ENCODE measurements at places on chromosomes 7 and 10.

GRCh38 chr10:30028006-30028737, 31.2 kb downstream of the JCAD start:
- peaks cover 54% of the 10 kb centered on the region for H3K4me1 ChIP-seq
- H3K27ac ChIP-seq = peak overlapping the region; percentile 92
- H3K4me3 ChIP-seq = peak overlapping the region; percentile 65
- DNase-seq = peak; percentile 47
- peaks cover 45% of the 10 kb centered on the region for H3K27me3 ChIP-seq
- H3K36me3 ChIP-seq = peaks cover 10% of the 10 kb centered on the region

GRCh38 chr7:28149291-28150101, 31.1 kb downstream of the JAZF1 start:
- H3K27ac ChIP-seq = no peak overlapping the region
- H3K4me3 ChIP-seq = no peak overlapping the region
- H3K36me3 ChIP-seq = no peaks in the 10 kb centered on the region
- H3K27me3 ChIP-seq = no peaks in the 10 kb centered on the region
- H3K4me1 ChIP-seq = peaks cover 25% of the 10 kb centered on the region
- DNase-seq = no peak

GRCh38 chr7:84088802-84089201, 105.8 kb downstream of the SEMA3A start:
- peaks cover 5% of the 10 kb centered on the region for H3K36me3 ChIP-seq
- peaks cover 33% of the 10 kb centered on the region for H3K4me1 ChIP-seq
- H3K4me3 ChIP-seq = no peak overlapping the region
- no peak for DNase-seq

DNA sequence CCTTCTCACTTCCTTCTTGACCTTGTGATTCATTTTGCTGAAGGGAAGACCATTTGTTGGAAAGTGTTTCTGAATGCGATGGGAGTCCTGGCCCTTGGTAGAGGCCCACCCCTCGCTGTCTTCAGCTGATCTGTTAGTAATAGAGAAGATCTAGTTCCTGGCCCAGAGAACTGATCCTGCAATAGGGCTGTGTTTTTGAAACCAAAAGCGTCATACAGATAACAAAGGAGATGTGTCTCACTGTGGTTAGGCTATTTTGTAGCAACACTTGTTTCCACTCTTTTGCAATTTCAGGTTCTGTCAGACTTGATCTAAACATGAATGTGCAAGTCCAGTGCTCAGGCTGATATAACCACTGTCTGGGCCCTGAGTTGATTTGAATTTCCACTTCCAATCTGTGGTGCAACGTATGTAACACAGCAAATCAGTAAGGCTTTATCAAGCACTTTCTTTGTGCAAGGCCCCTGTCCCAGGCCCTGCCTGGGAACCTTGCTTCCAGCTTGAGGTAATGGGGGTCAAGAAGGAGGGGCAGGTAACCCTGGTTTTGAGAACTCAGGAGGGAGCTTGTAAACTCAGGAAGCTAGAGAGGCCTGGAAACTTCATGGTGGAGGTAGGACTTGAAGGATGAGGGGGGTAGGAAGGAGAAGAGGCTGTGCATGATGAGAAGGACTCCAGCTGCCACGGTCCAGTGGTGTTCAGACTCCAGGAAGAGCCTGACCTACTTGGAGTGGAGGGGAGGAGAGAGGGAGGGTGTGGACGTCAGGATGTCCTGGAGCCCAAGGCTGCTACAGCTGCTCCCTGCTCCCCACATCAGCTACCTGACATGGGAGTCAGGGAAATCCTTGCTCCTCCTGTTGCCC, 42.2 kb upstream of the SRGN start:
- H3K27ac ChIP-seq = peak overlapping the region; percentile 95
- H3K36me3 ChIP-seq = peaks cover 2% of the 10 kb centered on the region
- peaks cover 44% of the 10 kb centered on the region for H3K4me1 ChIP-seq
- peak; percentile 41 for DNase-seq

DNA sequence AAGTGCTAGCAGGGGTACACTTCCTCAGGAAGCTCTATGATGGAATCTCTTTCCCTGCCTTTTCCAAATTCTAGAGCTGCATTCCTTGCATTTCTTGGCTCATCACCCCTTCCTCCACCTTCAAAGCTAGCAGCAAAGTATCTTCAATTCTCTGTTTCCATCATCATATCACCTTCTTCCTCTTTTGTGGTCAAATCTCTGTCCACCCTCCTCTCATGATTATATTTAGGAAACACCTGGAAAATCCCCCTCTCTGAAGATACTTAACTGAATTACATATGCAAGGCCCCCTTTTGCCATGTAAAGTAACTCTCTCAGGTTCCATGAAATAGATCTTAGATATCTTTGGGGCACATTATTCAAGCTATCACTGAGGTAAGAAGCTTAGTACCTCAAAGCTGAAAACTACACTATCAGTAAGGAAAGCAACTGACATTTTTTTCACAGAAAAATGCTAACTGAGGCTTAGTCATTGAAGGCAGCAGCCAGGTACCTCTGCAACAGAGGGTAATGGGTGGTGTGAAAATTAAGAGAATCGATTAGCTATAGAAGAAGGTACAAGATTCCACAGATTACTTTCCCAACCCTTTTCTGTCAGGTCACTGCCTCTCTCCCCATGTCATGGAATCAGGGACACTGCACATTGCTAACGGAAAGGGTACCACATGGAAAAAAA, 197.3 kb downstream of the MACC1 start:
- no peak overlapping the region for H3K27ac ChIP-seq
- no peak overlapping the region for H3K4me3 ChIP-seq
- H3K4me1 ChIP-seq = no peaks in the 10 kb centered on the region
- DNase-seq = no peak
- H3K27me3 ChIP-seq = no peaks in the 10 kb centered on the region

GRCh38 chr7:105989686-105990085, 26.6 kb downstream of the CDHR3 start:
- no peak overlapping the region for H3K27ac ChIP-seq
- DNase-seq = no peak
- H3K27me3 ChIP-seq = peaks cover 25% of the 10 kb centered on the region
- no peaks in the 10 kb centered on the region for H3K36me3 ChIP-seq
- no peak overlapping the region for H3K4me3 ChIP-seq

DNA sequence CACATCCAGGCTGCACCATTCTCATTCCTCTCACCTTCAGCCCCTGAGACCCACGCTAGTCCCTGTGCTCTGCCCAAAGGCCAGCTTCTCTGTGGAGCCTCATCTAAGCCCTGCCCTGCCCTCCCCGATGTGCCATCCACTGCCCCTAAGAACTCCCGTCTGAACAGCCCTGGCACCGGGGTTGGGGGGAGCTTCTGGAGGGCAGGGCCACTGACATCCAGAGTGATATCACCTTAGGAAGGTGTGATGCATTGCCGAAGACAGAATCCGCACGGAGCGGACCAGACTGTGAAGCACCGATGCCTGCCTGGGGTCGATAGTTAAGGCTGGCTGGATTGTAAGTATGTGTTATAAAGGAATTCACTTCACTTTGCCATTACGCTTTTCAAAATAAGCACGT, 511.0 kb downstream of the PTPRN2 start:
- H3K27me3 ChIP-seq = no peaks in the 10 kb centered on the region
- no peak overlapping the region for H3K4me3 ChIP-seq
- H3K36me3 ChIP-seq = no peaks in the 10 kb centered on the region
- no peak overlapping the region for H3K27ac ChIP-seq

DNA sequence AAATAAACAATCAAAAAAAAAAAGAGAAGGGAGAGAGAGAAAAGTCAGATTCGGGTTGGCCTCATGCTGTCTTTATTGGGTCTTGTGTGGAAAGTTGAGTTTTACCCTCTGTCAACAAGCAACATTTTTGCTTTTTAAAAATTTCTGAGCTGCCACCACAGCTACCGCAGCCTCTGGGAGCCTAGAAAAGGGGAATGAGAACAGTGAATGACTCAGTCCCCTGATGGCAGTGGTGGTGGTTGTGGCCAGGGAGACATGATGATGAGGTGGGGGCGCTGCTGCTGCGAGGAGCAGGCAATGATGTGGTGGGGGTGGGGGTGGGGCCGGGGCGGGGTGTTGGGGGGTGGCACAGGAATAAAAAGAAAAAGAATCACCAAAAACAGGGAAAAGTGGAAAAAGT, 20.0 kb upstream of the CREB3L2 start:
- no peak overlapping the region for H3K27ac ChIP-seq
- no peak for DNase-seq
- H3K4me1 ChIP-seq = peaks cover 16% of the 10 kb centered on the region
- peaks cover 6% of the 10 kb centered on the region for H3K36me3 ChIP-seq

- H3K4me3 ChIP-seq = no peak overlapping the region
- no peak overlapping the region for H3K27ac ChIP-seq
- H3K27me3 ChIP-seq = peaks cover 27% of the 10 kb centered on the region
- DNase-seq = no peak
- no peaks in the 10 kb centered on the region for H3K36me3 ChIP-seq
- no peaks in the 10 kb centered on the region for H3K4me1 ChIP-seq
These were observed 21.7 kb downstream of the ZNF365 start for GRCh38 chr10:62395892-62396291.

DNA sequence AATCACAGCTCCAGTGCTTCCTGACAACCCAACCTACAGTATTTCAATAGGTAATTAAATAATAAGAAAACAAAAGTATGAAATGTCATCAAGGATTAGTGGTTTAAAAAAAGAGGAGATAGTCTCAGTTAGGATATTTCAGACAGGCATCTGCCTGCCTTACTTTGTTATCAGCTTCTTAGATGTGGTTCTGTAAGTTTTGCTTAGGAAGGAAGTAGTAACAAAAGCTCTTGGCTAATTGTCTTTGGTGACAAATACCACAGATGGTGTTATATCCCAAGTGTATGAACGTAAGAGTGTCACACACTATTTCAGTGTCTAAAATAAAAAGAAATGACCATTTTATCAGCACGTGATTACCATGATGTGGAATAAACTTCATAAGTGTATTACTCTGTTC, 9.8 kb upstream of the ACTA2 start:
- H3K27ac ChIP-seq = peak overlapping the region; percentile 43
- no peaks in the 10 kb centered on the region for H3K27me3 ChIP-seq
- H3K4me3 ChIP-seq = peak overlapping the region; percentile 17
- H3K4me1 ChIP-seq = peaks cover 32% of the 10 kb centered on the region
- peaks cover 10% of the 10 kb centered on the region for H3K36me3 ChIP-seq

GRCh38 chr10:70324951-70325781, 41.4 kb upstream of the NPFFR1 start:
- peaks cover 3% of the 10 kb centered on the region for H3K36me3 ChIP-seq
- peak overlapping the region; percentile 96 for H3K27ac ChIP-seq
- DNase-seq = no peak
- H3K4me1 ChIP-seq = peaks cover 59% of the 10 kb centered on the region
- H3K27me3 ChIP-seq = no peaks in the 10 kb centered on the region

Data from activated CD8-positive, alpha-beta T cell treated with anti-CD3 and anti-CD28 coated beads, Interleukin-2, amount 10 ng/mL, durations not matched to agents 7 days and 5 days (primary cell).